NT2/D1 (cell line): ENCODE measurements at places on chromosomes 13 and 19.

- no peak for DNase-seq
Observed at GRCh38 chr13:102089177-102089576, 312.7 kb downstream of the FGF14 start.

GRCh38 chr19:5107432-5108122, 138.7 kb downstream of the KDM4B start:
- DNase-seq, result no peak

DNA sequence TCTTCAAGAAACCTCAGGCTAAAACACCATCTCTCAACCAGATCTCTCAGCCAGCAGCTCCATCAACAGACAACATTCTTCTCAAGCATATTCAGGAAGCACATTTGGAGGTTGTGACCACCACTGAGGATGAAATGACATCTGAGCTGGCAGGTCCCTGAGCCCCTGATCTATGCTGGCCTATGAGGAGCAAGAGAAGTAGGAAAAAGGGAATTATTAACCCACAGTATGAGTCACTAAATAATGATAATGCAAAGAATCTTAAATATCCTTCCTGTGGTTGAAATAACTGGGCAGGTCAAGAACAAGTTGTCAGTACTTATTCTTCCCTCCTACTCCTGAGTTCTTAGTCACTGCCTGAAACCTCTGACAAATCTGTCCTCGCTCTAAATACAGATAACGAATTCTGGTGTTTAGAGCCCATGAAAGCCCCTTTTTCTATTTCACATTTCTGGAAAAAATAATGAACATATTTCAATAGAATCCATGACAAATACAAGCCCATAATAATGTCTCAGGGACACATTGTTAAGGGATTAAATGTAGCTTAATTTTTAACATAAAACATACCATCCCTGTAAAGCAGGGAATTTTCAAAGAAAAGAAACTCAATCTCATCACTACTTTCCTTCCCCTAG, 225.8 kb upstream of the IRS2 start:
- DNase-seq, result no peak

- DNase-seq, result no peak
Observed at GRCh38 chr19:55373993-55374757, 2.5 kb upstream of the TMEM190 start.

DNA sequence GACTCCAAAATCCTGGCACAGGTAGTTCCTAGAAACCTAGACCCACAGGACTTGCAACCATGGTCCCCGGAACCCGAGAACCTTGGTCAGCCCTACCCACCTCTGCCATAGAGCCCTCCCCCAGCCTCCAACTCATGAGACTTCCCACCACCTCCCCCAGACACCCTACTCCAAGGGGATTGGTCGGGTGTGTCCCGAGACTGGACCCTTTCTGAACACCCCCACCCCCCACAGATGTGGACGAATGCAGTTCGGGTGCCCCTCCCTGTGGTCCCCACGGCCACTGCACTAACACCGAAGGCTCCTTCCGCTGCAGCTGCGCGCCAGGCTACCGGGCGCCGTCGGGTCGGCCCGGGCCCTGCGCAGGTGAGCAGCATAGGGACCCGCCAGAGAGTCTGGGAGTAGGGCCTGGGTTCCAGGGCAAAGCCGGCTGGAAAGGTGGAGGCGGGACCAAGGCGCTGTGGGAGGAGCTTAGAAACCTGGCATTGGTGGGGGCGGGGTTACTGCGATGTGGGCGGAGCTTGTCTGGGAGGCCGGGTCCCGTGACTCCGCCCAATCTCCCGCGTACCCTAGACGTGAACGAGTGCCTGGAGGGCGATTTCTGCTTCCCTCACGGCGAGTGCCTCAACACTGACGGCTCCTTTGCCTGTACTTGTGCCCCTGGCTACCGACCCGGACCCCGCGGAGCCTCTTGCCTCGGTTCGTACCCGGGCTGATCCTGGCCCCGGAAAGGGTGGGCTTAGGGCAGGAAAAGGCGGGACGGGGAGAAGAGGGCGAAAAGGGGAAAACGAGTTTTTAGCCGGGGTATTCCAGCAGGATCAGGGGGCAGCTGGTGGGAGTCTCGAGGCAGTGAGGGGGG, 11.9 kb downstream of the LTBP4 start:
- DNase-seq, result no peak

DNA sequence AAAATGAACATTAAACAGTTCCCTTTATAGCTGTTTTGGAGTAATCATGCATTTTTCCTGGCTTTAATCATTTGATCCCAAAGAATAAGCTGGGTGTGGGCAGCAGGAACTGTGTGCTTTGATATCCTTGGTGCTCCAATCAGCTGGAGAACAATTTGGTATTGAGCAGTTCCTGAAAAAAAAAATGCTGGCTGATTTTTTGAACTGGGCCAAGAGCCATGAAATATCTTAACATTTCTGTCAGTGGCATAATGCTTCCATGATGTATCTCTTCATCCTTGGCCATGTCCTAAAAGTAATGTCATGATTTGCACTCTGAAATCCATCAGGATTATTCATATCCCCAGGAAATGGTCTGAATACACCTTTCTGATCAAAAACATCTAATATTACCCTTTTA, 134.7 kb downstream of the LHFPL6 start:
- no peak for DNase-seq

GRCh38 chr13:91401920-91402319, 3.5 kb downstream of the GPC5 start:
- DNase-seq, result no peak

DNA sequence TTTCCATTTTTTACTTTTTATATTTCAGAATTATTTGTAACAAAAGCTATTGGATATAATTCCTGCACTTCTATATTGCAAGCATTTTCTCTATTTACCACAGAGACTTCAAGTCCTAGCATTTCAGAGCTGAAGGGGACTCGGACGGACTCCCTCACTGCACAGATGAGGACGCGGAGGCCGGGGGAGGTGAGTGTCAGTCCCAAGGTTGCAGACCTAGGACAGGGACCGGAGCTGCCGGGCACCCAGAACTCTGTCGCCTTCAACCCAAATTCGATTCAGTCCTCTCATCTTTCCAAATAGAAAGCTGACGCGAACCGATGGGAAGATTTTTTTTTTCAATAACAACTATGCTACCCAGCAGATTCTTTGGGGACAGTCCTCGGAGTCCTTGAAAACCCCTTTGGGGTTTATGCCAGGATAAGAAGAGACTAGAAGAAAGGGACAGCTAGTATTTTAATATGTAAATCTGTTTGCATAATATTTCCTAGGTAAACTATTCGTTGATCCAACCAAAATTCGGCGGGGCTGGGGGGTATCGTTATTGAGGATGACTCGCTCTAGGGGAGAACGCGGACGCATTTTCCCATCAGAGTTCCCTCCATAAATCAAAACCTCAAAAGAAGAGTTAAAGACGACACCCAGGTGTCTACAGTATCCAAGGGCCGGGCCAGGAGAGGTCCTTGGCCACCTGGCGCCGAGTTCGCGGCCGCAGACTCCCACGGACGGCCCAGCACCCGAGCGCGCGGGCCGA, 803 bp downstream of the FLT3 start:
- DNase-seq, result no peak

DNA sequence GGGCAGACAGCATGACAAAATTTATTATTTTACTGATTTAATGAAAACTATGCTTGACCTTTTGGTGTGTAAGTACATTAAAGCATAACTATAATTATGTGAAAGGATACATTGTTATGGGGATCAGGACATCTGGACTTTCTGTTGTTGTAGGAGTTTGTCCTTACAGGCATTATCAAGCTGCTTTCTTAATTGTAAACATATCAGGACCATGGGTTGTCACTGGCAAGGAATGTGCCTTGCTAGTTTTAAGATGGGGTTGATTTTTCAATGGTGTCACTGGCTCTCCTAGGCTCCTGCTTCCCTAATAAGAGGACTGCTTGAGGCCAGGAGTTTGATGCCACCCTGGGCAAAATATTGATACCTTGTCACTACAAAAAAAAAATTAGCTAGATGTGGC, 32.6 kb downstream of the KBTBD6 start:
- DNase-seq, result no peak

GRCh38 chr13:50580684-50581305, 262.7 kb downstream of the DLEU7 start:
- no peak for DNase-seq

GRCh38 chr13:34004676-34005075, 186.7 kb downstream of the RFC3 start:
- no peak for DNase-seq

DNA sequence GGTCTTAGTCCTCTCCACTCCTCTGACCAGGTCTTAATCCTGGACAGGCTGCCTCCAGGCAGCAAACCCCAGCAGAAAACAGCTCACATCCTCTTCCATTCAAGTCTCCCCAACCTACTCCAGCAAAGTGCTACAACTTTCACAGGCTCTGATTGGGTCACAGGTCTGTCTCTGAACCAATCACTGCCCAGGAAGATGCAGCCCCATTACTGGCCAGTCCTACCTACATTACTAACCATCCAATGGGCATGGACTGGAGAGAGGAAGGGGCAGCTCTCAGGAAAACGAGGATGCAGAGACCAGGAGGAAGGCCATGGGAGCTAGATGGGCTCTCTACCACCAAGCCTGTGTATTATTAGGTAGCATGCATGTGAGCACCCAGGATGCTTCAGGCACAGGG, 12.2 kb downstream of the MED26 start:
- DNase-seq, result no peak

GRCh38 chr13:25147638-25148401, 24.3 kb downstream of the AMER2 start:
- DNase-seq, result no peak

DNA sequence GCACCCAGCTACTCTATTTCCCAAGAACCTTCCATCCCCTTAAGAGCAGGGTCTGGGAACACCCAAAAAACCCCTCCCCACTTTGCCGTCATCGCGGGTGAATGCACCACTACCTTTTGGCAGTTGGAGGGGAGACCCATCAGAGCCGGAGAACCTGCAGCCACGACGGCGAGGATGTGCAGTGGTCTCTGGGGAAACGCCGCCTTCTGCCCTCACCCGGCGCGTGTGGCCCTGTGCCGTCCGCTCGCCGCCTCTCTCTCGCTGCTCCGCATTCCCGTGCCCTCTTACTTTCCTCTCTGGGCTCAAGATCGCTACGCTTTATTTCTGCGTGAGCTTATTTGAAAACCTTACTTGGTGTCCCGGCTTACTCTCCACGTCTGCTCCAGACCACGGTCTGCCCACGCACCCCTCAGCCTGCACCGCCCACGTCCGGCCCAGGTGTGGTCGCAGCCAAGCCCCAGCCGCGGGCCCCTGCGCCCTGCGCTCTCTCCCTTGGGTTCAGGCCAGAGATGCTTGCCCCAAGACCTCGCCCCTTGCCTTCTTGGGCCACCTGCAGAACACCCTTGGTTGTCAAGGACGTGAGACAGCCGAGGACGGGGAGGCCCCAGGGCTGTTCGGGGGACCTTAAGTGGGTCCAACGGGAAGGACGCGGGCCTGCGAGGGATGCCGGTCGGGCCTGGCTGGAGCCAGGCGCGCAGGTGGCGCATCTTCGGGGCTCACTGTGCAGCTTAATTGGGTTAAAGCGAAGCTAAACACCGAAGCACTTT, 2.0 kb upstream of the MAB21L1 start:
- no peak for DNase-seq

GRCh38 chr13:40488869-40489391, 177.5 kb downstream of the FOXO1 start:
- DNase-seq, result no peak

GRCh38 chr13:21015284-21015683, 46.1 kb downstream of the LATS2 start:
- no peak for DNase-seq

- DNase-seq, result no peak
Observed at GRCh38 chr13:106690779-106691178, 122.8 kb upstream of the ARGLU1 start.

- DNase-seq, result no peak
Observed at GRCh38 chr19:4069331-4069959, 2.7 kb upstream of the ZBTB7A start.
